ENCODE measurements at places on chromosomes 6 and 20.

DNA sequence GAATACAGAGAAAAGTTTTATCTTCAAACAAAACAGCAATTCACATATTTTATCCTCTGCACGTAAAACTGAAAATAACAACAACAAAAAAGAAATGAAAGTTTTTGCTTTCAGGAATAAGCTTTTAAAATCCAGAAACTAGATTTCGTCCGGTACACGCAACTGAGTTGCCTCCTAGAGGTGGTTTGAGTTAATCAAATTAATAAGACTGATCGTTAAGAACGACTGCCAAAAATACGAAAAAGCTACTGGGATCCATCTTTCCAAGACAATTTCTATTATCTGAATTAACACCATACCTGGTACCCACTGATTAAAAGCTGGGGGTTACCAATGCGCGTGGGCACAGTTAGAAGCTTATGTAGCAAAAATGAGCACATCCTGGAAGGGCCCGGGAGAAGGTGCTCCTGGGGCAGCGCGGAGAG is 669 bp downstream of the PDCD2 start:
- DNase-seq, result no peak

DNA sequence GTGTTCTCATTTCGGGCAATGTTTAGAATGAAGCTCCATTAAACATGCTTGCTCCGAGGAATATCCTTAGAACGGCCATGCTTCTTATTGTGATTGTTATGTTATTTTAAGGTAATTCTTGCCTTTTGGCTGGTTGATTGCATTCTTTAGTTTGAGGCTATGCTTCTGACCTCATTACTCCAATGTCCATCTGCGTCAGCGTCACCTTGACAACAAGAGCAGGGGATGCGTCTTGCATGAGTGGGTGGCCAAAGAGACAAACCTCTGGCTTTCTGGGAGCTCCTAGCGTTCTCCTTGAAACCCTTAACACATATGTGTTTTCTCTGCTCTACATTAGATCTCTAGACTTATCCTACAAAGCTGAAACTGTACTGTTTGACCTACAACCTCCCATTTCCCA is 184.3 kb downstream of the THBS2 start:
- no peak for DNase-seq

GRCh38 chr20:52103913-52104545 is 87.5 kb downstream of the ZFP64 start:
- no peak for DNase-seq

GRCh38 chr6:69246983-69247382 is 549.8 kb downstream of the LMBRD1 start:
- no peak for DNase-seq

DNA sequence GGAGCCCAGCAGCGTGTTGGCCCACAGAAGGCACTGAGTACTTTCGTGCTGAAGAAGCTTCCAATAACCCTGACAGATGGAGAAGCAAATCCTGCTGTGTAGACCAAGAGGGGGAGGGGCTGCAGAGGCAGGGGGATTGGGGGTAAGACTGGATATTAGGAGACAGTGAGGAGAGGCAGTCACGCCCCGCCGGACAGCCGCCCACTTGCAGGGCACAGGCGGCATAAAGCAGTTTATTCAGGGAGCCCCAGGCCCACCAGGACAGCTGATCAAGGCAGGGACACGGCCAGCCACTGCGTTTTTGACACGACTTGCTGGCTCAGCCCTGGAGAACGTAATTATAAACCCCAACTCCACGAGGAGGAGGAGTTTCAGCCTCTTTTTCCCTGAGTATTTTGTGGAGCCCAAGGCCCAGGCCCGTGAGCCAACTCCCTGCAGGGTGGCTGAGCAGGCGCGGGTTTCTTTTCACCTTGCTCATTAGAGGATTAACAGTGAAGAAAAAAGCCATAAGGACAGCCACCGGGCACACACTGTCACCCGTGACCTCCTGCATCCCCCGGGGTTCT is 177.9 kb downstream of the TFAP2C start:
- no peak for DNase-seq

GRCh38 chr6:160227038-160227768 is 31.4 kb downstream of the SLC22A2 start:
- DNase-seq, result no peak
